Colonic mucosa (tissue), 4 donors: ENCODE measurements at places on chromosomes 5 and 9. TPM values are rescaled to one million over a fixed set of nuclear protein-coding genes. Genes with fewer than 3 reads are reported as not detected.

Gene CCL27
- not detected for total RNA-seq

Gene PDE8B
- 0.86 TPM for total RNA-seq

DNA sequence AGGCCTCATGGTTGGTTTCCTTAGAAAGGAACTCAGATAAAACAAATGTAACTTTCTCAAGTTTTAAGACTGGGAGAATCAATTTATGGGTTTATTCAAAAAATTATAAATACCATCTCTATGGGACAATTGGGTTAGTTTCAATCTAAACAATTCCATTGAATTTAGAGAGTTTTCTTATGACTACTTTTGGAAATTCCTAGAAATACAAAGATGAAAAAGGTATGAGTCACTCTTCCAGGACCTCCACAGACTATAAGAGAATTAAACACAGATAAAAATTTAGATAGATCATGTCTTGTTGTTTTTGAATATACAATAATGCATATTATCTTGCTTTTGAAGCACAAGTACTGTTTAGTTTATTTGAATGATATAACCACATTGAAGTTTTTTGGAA lies 188.7 kb downstream of the CHSY3 start:
- H3K36me3 ChIP-seq = no peaks in the 10 kb centered on the region
- H3K4me3 ChIP-seq = no peak overlapping the region

GRCh38 chr9:130443840-130444492 lies 795 bp upstream of the ASS1 start:
- DNase-seq = peak; percentile 42
- H3K4me3 ChIP-seq = peak overlapping the region; percentile 61
- no peaks in the 10 kb centered on the region for H3K36me3 ChIP-seq
